ENCODE measurements at places on chromosomes 7 and 10.

DNA sequence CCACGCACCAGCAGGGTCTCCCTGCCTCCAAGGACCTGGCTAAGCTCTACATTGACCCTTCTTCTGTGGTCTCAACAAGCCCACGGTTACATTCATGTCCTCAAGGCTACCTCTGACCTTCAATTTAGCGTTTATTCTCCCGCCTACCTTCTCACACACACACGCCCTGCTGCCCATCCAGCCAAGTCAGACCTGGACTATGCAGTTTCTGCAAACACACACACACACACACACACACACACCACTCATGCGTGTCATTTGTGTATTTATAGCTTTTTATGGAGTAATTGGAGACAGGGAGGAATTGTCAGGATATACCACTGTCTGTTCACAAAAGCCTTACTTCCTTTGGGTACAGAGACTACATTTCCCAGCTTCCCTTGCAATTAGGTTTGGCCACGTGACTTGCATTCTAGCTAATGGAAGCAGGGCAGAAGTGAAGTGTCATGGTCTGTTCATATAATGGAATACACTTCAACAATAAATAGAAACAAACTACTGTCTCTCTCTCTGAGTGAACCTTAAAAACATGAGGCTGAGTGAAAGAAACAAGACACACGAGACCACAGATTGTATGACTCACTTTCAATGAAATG lies 53.8 kb upstream of the CPXM2 start:
- DNase-seq = no peak

DNA sequence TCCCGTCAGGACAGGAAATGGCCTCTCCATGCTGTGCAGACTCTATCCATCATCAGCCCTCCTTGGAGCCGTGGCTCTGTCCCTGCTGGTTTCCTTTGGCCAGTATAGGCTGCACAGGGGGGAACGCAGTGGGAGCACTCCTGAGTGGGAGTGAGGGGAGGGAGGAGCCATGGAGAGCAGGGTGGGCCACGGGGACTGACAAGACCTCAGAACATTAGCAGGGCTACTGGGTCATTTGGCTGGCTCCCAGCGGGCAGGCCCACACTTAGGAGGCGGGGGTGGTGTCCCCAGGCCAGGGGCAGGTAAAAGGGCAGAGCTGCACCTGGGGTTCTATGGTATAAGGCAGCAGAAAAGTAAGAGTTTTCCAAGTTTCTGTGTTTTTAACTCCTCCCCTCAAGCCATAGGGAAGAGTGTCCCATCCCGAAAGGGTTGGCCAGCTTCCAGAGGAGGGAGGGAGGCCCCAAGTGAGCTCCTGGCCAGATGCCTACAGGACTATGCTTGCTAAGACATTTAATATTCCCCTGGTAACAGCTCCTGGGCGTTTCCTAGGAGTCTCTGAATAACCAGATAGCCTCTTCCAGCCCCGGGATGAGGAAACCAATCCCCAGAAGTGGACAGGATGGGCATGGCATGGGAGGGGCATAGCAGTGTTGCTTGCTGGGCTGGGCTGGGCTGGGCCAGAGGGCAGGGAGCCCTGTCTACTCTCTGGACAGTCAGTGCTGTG lies 5.5 kb upstream of the OPN4 start:
- DNase-seq = no peak

- DNase-seq = no peak
Observed at GRCh38 chr10:62761115-62761514, 43.4 kb upstream of the ADO start.

GRCh38 chr7:52565974-52566373 lies 469.5 kb upstream of the POM121L12 start:
- DNase-seq = no peak

- DNase-seq = no peak
Observed at GRCh38 chr10:62072901-62073300, 171.4 kb downstream of the ARID5B start.

GRCh38 chr10:48594371-48594770 lies 10.5 kb downstream of the ARHGAP22 start:
- no peak for DNase-seq

- DNase-seq = no peak
Observed at GRCh38 chr10:62297857-62298256, 29.2 kb upstream of the RTKN2 start.

- no peak for DNase-seq
Observed at GRCh38 chr10:6988654-6989053, 408.6 kb upstream of the PRKCQ start.

DNA sequence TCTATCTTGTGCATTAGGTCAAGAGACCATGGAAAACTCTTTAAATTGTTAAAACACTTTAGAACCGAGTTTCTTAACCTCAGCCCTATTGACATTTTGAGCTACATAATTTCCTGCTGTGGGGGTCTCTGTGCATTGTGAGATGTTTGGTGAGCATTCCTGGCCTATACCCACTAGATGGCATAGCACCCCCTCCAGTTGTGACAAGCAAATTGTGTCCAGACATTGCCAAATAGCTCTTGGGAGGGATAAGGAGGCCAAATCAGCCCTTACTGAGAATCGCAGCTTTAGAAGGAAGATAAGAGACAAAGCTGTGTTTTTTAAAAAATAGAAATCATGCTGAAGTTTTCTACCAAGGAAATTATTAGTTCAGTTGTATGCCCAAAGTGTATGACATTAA lies 1158.5 kb upstream of the C7orf33 start:
- DNase-seq = no peak

GRCh38 chr10:33706191-33706590 lies 371.7 kb upstream of the NRP1 start:
- no peak for DNase-seq

DNA sequence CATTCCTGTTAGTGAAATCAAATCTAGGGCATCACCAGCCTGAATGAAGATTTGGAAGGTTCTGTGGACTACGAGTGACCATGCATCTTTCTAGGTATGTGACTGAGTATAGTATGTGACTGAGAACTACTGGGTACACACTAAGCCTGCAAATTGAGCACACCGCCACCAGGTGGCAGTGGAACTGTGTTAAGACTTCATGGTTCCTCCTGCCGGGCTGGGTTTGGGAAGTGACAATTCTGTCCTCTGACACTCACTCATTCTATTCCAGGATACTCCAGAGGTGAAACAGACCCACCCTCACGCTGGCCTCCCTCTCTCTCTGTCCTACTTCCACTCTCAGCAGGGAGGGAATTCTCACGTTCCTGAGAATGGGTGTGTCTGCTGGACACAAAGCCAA lies 84.0 kb upstream of the TMEM248 start:
- peak; percentile 77 for DNase-seq

GRCh38 chr10:59284118-59284975 lies 78.0 kb downstream of the FAM13C start:
- DNase-seq = no peak

DNA sequence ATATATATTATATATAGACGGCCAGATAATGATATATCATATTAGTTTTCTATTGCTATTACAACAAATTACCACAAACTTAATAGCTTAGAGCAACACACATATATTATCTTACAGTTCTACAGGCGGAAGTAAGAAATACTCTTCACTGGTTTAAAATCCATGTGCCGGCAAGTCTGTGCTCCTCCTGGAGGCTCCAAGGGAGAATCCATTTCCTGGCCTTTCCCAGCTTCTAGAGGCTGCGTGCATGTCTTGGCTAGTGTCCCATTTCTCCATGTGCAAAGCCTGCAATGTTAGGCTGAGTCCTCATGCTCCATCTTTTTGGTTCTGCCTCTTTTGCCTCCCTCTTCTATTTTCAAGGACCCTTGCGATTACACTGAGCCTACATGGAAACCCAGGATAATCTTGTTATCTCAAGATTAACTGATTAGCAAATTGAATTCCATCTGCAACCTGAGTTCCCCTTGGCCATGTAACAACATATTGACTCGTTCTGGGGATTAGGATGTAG lies 23.9 kb upstream of the PNLIPRP3 start:
- no peak for DNase-seq

- DNase-seq = no peak
Observed at GRCh38 chr10:122515588-122516231, 44.8 kb upstream of the DMBT1 start.

DNA sequence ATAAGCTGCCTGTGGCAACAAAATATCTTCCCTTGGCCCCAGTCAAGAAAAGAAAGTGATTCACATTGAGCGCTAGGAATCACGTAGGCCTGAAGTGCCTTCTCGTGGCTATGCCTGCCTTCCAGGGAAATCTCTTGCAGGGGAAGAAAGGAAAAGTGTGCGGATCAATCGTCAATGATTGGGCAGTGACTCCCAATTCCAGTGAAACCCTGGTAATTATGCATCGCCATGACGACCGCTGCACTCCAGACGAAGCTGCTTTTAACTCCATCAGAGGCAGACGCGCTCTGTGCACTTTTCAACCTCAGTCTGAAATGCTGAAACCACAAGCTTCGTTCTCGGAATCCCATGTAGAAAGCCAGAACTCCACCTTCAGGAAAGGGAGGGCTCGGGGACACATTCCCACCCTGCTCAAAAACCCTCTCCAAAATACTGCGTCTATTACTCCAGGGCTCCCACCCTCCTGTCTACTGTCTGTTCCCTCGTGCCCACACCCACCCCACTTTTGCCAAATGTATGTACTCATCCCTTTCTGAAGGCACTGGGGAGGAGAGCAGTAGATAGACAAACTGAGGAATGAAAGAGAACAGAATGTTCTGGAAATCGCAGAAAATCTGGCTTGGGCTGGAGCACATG lies 24.2 kb upstream of the PRKAG2 start:
- no peak for DNase-seq

DNA sequence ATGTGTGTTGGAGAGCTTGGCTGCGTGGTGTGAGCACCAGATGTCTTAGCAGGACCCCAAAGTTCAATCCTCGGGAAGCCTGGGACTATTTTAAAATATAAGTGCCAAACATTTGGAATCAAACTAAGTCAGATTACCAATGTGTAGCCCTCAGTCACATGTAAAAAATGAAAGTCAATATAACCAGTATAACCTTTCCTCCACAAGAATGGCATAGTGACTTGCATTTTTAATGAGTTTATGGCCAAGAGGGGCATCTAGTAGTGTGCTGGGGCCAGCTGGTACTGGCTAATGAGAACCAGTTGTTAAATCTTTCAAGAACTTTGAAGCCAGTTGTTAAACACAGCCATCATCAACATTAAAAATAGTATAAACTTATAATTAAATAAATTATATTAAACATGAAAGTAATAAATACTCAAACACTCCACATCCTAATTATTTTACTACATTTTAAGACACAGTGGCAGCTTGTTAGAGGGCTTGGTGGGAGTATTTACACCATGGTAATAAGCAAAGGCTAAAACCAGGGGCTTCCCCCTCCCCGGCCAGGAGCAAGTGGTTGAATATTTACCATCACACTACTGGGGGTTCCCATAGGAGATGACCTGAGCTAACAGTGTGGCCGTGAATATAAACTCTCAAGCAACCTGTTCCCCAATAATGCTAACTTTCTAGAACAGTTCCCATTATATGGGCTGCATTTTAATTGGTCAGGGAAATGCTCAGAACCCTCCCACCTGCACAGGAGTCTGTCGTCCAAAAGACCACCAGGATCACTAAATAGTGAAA lies 7.9 kb upstream of the FAM170B start:
- no peak for DNase-seq

GRCh38 chr7:142583446-142583845 lies 165.8 kb upstream of the PRSS1 start:
- no peak for DNase-seq

GRCh38 chr7:52352013-52352981 lies 683.1 kb upstream of the POM121L12 start:
- no peak for DNase-seq

DNA sequence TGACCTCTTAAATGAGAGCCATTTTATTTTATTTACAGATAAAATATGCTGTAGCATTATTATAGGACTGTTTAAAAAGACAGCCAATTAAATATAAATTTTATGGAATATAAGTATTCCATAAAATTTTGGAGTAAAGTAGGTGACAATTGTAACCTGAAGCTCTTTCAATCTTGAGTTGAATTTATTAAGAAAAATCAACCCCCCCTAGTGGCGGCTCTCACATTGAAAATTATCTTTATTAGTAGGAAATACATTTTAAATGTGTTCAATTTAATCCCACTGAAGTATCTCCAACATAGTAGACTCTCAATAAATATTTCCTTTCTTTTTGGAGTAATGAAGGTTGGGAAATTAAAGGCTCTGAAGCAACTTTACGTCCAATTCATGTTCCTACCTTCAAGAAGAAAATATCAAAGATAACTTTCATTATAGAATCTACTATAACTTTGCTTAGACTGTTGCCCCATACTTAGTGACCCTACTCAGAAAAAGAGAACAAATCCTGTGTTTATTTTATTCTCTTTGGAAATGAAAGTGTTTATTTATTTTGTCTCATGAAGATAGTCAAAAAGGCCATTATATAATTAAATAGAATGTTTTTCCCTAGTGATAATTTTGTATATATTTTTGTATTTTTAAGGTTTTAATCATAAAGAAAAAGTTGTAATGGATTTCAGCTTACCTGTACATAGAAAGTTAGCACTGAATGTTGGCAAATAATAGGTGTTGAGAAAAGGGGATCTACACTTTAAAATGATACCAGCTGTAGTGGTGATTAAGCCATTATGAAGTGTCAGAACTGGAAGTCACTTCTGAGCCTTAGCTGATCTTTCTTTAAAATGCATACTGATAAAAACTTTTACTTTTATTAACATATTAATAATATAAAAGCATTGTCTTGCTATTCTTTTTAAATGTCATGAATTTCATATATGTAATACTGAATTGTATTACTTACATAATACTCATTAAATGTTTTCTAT lies 3.3 kb downstream of the AHR start:
- DNase-seq = peak; percentile 58

GRCh38 chr7:47355684-47356083 lies 226.2 kb downstream of the TNS3 start:
- no peak for DNase-seq

GRCh38 chr7:140033036-140033435 lies 29.7 kb downstream of the PARP12 start:
- DNase-seq = no peak

- DNase-seq = no peak
Observed at GRCh38 chr10:115050375-115051010, 42.7 kb upstream of the ATRNL1 start.

DNA sequence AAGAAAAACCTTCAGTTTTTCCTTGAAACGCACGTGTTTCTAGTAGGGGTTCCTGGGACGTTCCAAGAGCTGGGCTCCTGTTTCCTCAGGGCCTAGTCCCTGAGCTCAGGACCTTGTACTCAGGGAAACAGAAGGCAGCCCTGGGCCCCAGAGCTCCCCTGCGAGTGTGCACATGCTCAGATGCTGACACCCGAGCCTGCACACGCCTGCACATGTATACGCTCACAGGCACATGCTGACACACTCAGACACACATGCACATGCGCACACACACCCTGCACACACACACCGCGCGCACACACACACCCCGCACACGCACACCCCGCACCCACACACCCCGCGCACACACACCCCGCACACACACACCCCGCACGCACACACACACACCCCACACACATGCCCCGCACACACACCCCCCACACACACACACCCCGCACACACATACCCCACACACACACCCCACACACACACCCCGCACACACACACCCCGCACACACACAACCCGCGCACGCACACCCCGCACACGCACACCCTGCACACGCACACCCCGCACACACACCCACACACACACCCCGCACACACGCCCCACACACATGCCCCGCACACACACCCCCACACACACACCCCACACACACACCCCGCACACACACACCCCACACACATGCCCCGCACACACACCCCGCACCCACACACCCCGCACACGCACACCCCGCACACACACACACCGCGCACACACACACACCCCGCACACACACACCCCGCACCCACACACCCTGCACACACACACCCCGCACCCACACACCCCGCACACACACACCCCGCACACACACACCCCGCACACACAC lies 52.2 kb downstream of the CALML3 start:
- DNase-seq = no peak

GRCh38 chr10:6203331-6204062 lies 765 bp downstream of the PFKFB3 start:
- no peak for DNase-seq

- DNase-seq = no peak
Observed at GRCh38 chr10:103083977-103084320, 109.1 kb downstream of the NT5C2 start.

All from hematopoietic multipotent progenitor cell treated with erythropoietin and hydrocortisone succinate and interleukin-3 and kit ligand, for 17 days (in vitro differentiated cells).